ENCODE measurements at places on chromosomes 1 and 21.

- no peak for DNase-seq
Observed at GRCh38 chr1:23444104-23444533, 19.6 kb upstream of the TCEA3 start.

GRCh38 chr1:8381618-8382017 is 63.7 kb downstream of the SLC45A1 start:
- DNase-seq: no peak

DNA sequence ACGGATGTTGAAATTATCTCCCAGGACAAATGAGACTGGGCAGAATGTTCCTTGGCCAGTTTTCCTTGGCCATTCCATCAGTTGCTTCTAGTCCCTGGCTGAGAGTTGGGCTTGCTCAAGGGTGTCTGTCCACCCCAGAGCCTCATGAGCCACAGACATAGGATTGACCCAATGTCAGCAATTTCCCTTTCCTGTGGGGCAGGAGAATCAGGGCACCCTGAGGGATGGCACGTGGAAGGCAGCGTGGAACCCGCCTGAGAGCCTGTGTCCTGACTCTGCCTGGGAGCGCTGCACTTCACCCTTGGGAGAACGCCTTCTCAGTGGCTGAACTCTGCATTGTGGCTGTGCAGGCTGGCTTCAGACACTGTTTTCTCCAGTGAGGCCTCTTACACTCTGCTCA is 71.3 kb upstream of the B3GALNT2 start:
- DNase-seq: no peak

DNA sequence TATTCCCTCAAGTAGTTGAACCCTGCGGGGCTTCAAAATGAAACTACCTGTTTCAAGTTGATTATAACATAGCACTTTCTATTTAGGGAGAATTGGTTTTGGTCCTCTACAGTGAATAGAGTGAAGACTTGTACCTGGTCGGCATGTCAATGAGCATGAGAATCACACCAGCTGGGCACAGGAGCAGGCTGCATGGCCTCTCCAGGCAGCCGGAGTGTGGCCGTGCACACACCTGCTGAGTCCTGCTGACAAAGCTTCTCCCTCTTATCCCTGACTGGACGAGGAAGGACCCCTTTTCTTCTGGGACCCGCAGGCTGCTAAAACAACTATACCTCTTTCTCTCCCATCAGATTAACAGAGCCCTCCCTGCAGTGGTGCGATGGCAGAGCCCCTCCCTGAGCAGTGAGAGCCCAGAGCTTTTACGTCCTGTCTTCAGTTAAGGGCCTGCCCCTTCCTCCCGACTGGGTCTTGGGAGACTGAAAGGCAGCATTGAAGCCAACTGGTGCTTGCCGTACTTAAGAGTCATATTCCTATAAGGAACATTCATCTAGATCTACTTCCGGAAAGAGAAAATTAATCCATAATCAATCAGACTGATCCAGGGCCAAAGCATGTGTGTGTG is 124.9 kb downstream of the CAPN8 start:
- DNase-seq: no peak

GRCh38 chr1:83998205-83998497 is 781 bp downstream of the TTLL7 start:
- DNase-seq: no peak

GRCh38 chr1:190129366-190129765 is 348.3 kb downstream of the BRINP3 start:
- no peak for DNase-seq

DNA sequence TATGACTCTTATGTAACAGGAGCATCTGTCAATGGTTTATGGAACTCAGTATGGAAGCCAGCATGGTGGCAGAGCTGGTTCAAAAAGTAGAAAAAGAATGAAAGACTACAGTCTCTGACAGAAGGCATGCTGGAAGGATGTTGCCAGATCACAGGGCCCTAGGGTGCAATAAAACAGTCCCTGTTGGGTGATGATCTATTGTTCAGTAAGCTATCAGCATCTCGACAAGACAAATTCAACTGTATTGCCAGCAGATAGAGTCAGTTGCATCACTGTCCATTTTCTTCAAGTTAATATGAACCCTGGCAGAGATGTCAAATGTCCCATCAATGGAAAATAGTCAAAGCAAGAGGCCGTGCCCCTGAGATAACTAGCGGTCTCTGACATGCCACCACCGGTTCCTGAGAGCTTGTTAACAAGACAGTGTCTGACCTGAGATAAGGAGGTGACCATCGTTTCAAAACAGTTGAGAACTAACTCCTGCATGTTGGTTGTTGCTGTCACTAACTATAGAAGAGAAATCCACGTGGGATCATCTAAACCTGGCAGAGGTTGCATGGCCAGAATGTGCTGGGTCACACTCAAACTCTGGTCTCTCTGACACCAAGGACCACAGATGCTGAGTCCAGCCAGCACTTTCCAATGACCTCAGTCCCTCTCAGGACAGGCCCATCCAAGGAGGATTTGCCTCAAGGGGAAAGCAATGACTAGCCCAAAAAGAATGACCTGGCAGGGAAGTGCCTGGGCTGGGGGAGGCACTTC is 125.9 kb downstream of the RIPK4 start:
- DNase-seq: no peak

DNA sequence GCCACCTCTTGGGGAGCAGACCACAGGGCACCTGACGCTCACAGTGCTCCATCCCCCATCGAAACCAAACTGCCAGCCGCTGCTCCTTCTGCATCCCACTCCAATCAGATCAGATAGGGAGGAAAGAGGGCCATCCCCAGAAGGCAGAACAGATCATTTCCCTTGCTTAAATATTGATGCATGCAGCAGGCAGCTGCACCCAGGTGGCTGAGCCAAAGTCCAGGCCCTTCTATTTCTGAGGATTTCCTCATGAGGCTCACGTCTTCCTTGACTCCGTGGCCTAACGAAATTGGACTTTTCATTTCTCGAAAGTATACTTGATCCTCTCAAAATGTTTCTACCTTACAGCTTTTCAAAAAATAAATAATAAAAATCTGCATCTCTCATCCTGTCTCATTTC is 239.2 kb downstream of the ATG4C start:
- DNase-seq: no peak

- DNase-seq: no peak
Observed at GRCh38 chr1:196896355-196896754, 8.5 kb downstream of the CFHR4 start.

DNA sequence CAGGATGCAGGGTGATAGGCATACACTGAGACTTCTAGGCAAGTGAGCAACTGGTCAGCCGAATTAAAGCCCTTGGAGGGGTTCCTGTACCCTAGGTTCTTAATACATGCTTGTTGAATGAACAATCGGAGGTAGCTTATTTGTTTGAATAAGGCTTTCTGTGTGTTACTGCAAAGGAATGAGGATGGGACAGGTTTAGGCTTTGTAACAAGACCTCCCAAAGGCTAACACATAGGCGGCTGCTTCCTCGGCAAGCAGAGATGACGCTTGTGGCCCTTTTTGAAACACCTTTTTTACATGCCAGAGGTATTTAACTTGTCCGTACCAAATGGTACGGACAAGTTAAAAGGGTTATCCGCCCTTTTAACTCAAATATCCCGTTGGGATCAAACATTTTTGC is 511.6 kb downstream of the KIF26B start:
- no peak for DNase-seq

- DNase-seq: no peak
Observed at GRCh38 chr1:176943783-176944182, 220.7 kb downstream of the ASTN1 start.

GRCh38 chr1:242634732-242635131 is 110.2 kb upstream of the PLD5 start:
- DNase-seq: no peak

DNA sequence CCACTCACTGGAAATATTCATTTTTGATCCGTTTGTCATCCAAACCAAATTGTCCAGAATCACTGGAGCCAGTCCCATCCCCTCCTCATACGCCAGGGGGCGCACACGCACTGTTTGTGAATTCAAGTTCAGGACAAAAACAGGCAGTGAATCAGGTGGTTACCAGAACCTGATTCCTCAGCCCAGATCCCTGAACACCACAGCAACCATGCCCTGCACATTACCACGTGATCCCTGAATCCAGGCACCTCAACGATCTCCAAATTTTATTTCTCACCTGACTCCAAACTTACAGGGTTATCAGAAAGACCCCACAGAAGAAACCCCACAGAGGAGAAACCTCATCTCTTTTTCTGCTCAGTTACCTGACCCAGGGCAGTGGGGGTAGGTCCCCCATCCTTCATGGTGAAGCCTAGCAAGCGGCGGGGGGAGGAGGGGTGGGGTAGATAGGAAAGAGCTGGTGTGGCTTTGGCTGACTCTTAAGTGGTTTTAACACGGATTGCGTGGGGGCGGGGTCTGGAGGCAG is 1.4 kb upstream of the PTPRF start:
- peak; percentile 53 for DNase-seq

DNA sequence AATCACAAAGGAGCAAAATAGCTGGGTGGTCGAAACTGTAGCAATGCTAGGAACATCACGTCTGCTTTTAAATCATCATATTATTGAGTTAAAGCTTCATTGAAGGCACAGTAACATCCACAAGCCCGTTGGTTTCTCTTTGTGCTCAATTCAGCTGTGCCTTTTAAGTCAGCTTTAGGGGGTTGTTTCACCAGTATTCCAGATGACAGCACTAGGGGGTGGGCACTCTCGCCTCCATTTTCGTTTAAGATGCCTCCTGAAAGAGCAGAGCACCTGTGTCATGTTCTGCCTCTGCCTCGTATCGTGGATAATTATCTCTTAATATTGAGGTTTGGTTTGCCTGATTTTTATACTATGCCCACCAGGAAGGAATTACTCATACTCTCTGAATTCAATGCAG is 139.8 kb upstream of the PTBP2 start:
- DNase-seq: no peak

DNA sequence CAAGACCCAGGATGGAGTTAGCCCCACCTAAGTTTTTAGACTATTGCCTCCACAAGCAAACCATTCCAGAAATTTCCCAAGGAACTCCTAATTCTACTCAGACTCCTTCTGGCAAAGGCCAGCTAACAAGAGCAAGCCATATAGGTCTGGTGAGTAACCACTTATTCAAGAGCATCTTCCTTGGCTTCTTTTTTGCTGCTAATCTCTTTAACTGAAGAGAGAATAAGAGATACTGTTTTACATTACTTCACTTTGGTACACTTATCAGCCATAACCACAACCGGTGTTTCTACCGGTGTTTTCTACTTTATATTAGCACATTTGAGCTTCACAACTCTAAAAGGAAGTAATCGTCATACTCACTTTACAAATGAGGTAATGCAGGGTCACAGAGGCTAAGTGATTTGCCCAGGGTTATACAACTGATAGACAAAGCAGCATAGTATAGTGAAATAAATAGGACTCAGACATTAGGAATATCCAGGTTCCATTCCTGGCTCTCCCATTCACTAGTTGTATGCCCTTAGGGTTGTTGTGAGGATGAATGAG is 1.7 kb upstream of the EPS15 start:
- no peak for DNase-seq

GRCh38 chr1:101219924-101220870 is 16.6 kb upstream of the S1PR1 start:
- no peak for DNase-seq

DNA sequence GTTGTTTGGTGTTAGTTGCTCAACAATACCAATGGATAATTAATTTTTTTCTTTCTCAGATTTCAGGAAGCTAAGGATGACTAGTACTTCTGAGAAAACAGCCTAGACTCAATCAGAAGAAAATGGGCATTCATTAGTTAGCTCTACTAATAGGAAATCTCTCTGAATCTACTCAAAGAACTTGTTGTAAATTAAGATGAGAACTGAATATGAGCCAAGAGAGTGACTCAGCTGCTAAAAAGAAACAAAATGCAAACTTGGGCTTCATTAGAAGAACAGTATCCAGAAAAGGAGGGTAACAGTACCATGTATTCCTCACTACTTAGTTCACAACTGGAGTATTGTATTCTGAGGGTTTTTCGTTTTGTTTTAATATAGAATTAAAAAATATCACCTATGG is 12.5 kb downstream of the FOXJ3 start:
- no peak for DNase-seq
